ENCODE measurements at places on chromosomes 6 and 20.

DNA sequence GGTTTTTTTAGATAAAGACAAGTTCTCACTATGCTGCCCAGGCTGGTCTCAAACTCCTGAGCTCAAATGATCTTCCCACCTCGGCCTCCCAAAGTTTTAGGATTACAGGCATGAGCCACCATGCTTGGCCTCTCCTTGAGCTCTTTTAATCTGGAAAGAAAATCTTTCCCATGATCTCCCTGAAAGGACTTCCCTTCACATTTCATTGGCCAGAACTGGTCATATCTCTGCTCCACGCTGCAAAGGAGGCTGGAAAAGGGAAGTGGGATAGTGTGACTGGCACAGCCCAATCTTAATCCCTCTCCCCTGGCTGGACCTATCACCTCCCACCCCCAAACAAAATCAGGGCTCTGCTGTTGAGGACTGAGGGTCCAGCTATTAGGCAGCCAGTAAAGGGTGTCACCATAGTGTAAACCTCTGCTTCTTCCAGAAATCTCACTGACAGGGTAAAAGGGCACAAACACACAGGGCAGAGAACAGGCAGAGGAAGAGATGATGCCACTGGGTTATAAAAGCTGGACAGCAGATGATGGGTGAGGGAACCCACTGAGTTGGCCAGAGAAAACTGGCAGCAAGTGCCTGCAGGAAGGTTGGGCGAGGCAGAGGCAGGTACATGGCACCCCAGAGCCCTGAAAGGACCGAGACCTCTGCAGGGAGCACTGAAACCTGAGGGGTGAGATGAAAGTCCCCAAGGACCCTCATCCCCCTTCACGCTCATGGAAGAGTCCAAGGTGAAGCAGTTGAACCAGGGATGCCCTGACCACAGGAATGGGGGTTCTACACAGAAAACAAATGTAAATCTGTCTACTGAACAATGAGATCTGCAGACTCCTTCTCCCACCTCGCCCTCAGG is 83.1 kb upstream of the PTPN1 start:
- no peak for DNase-seq

- no peak for DNase-seq
Measured at GRCh38 chr6:46486181-46486580, 5.1 kb downstream of the RCAN2 start.

- peak; percentile 59 for DNase-seq
Measured at GRCh38 chr20:50191065-50191543, 474 bp downstream of the CEBPB start.

DNA sequence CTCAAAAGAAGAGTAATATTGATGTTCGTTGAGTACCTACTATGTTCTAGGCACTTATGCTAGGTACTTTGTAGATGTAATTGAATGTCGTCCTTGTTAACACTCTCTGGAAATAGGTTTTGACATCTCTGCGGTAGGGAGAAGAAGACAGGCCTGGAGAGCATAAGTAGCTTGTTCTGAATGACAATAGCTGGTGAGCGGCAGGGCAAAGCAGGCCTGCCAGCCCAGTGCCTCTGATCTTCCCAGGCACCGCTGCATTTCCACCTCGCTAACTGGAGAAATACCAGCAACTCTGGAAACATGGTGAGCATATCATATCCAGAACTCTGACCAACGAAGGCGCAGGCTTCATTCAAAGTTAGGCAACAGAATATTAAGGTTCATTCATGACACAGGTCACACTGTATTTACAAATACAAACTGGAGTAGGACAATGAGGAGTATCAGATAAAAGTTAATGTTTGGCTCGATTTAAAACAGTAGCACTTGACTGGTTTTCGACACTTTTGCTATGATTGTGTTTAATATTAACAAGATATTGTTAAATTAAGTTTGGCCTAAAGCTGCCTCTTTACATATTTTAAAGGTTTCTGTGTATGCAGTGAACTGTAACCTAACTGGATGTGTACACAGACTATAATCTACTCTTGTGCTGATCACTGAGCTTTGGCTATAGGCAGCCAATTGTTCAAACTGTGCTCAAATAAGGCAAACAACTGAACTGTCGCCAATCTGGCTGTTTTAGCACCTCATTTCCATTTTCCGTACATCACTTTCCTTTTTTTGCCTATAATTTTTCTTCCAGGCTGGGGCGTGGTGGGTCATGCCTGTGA is 54.1 kb downstream of the PPP1R3G start:
- no peak for DNase-seq

DNA sequence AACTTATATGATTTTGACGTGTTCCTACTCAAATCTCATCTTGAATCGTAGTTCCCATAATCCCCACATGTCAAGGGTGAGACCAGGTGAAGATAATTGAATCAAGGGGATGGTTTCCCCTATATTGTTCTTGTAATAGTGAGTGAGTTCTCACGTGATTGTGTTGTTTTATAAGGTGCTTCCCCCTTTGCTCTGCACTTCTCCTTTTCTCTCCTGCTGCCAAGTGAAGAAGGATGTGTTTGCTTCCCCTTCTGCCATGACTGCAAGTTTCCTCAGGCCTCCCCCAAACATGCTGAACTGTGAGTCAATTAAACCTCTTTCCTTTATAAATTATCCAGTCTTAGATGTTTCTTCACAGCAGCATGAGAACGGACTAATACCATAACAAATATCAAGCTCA is 83.2 kb downstream of the MANEA start:
- no peak for DNase-seq

GRCh38 chr6:158828807-158829206 is 9.6 kb upstream of the EZR start:
- DNase-seq, result no peak

DNA sequence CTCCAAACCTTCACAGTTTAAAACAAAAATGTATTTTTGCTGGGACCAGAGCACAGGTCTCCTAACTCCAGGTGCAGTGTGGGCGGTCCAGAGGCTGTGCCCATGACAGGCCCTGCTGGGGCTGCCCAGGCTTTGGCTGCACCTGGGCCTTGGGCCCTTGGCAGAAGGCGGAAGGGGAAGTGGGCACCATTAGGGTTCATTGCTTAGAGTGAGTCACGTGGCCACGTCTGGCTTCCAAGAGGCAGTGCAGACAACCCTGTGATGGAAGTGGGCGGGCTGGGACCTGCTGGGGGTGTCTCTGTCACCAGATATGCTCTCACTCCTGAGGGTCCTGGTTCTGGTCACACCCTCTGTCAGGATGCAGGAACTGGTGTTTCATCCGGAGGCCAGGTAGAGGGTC is 302.2 kb downstream of the QKI start:
- no peak for DNase-seq

GRCh38 chr20:32248043-32248442 is 29.4 kb upstream of the KIF3B start:
- no peak for DNase-seq

DNA sequence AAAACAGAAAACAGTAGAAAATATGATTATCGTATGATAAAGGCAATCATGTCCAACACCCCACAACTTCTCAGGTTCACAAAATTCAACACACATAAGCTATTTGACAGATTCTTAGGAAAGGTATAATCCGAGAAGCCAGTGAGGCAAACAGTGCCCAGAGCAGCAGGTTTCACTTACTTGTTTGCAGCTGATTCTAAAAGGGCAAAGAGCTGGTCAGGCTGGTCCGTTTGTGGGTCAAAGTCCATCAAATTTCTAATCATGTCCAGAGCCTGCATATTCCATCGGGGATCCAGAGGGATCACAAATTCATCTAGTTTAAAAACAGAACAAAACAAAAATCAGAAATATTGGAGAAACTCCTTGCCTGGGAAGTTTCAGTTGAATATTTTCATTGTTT is 69.8 kb upstream of the LYRM2 start:
- no peak for DNase-seq

- no peak for DNase-seq
Measured at GRCh38 chr6:8525370-8525769, 90.0 kb upstream of the SLC35B3 start.
